Adipocyte (in vitro differentiated cells): ENCODE measurements at places on chromosomes 13 and 19.

DNA sequence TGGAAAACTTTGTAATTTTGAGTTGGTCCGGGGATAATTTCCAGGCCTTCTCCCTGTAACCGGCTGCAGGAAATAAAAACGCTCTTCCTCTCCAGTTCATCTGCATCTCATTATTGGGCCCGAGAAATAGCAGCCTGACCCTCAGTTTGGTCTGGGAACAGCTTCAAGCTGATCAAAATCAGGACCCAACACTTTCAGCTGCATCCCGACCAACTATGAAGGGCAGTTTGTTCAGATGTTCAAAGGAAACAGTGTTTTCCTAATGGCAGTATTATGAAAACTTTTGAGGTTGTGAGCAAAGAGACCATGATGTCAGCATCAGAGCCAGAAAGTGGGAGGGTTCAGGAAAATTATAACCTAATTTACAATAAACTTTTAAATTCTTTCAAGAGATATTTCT lies 35.7 kb downstream of the STK24 start:
- DNase-seq: peak; percentile 54

- DNase-seq: no peak
Measured at GRCh38 chr13:40790154-40790616, 774 bp downstream of the SLC25A15 start.

- DNase-seq: no peak
Measured at GRCh38 chr19:43799502-43800142, 2.6 kb downstream of the LYPD5 start.

GRCh38 chr19:56839652-56840450 lies 675 bp downstream of the PEG3 start:
- DNase-seq: peak; percentile 26

DNA sequence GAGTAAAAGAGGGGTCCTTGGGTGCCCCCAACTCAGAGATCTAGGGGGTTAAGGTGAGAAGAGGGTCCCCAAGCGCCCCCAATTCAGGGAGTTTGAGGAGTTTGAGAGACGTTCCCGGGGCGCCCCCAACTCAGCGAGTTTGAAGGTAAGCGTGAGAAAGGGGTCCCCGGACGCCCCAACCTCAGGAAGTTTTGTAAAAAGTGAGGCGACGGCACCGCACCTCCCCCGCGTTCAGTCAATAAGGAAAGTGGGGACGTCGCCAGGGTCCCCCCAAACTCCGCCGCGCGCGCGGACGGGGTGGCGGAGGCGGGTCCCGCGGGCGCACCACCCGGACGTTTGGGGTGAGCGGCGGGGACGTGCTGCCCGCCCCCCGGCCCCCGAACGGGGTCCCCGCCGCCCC lies 353 bp downstream of the RFX2 start:
- no peak for DNase-seq

DNA sequence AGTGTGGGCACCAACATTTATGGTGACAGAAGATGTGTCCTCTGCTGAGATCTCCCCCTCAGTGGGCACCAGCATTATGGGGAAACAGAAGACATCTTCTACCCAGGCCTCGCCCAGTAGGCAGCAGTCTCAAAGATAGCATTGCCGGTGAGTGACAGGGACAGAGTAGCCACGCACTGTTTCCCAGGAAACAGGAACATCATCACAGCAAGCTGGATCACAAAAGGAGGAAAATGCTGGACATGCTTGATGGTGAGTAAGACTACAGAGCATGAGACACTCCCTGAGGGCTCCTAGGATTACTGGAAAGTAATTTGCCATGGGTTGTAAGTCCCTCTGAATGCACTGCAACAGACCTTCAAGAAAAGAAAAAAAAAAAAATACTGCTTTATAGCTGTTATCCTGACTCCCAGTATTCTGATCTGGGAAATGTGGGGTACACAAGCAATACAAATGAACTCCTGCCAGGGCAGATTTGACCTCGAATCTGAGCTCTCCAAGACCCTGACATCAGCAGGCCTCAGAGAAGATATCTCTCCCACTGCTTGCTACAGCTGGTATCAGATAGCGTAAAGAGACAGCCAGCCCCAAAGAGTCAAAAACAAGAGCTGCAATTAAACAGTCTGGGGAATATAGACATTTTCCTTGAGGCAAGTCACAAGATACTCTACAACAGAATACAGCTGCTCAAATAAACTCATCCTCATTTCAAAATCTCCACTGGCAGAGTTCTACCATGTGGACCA lies 180.4 kb downstream of the RBM26 start:
- no peak for DNase-seq

GRCh38 chr19:55442372-55442961 lies 633 bp downstream of the SHISA7 start:
- DNase-seq: no peak

GRCh38 chr19:48329167-48329891 lies 4.0 kb downstream of the EMP3 start:
- peak; percentile 63 for DNase-seq
